ENCODE measurements at places on chromosomes 2 and 18.

- no peak for DNase-seq
Measured at GRCh38 chr2:70029814-70030409, 57.4 kb upstream of the PCBP1 start.

GRCh38 chr2:38448692-38449410, 71.8 kb upstream of the ATL2 start:
- no peak for DNase-seq

DNA sequence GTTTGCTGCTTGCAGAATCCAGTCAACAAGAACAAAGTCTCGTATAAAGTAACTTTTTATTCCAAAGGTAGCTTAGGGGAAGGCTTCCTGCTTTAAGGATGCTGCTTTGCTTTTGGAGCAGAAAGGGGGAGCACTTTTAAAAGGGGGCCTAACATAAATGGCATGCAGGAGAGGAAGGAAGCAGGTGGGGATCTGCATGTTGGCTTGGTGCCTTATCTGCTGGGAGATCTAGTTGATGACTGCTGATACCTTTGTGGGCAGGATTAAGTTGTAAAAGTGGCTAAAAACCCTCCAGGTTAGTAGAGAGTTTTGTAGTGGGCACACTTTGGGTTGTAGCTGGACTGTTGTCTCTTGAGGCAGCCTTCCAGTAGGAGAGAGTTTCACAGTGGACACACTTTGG, 22.5 kb downstream of the UBR3 start:
- DNase-seq: no peak

DNA sequence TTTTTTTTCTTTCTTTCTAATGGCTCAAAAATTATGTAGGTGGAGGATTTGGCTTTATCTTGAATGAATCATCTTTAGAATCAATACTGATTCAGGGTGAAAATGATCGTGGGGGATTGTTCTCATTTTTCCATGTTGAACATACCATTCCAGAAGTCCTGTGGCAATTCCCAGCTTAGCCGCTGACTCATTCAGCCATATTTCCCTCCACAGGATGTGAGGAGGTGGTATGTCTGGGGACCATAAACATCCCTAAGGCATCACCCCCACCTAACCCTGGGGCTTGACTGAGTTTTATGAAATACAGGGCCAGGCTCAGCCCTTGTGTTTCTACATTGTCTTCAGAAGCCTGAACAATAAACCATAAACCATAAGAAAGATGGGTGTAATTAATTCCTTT, 92.7 kb upstream of the FN1 start:
- no peak for DNase-seq

GRCh38 chr2:20159411-20160070, 65.4 kb downstream of the SDC1 start:
- no peak for DNase-seq

DNA sequence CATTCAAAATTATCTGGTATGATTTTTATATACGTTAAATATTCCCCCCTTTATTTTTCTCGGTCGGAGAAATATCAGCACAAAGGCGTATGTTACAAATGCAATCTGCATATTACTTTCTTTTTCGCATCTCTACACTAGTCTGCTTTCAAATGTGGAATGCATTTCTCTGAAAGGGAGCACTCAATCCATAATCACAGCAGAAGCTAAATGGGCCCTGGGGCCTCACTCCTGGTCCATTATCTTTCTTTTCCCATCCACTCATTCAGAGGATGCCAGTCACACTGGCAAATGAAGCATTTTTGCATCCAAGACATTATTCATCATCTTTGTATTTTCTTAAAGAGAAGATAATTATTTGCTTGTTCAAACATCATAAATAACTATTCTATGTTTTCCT, 295.2 kb upstream of the LRP1B start:
- no peak for DNase-seq

GRCh38 chr18:61893971-61894750, 1.4 kb upstream of the RNF152 start:
- DNase-seq: peak; percentile 58

DNA sequence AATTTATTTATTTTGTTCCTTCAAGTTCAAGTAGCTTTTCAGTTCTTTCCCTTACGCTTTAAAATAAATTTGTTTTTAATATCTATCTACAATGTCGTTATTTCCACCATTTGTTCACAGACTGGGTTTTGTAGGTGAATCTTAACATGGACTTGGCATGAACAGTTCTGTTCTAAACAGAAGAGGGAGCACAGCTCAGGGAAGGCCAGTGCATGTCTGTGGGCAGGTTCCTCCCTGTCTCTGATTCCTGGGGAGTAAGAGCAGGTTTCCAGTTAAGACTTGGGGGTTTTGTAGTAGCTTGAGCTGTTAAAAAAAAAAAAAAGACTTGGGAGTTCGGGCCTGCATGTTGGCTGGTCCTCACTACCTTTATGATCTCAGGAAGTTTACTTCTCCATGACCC, 11.1 kb downstream of the TTL start:
- no peak for DNase-seq

GRCh38 chr2:29106980-29107388, 8.2 kb upstream of the CLIP4 start:
- no peak for DNase-seq

GRCh38 chr2:46794693-46795317, 120.8 kb downstream of the MCFD2 start:
- DNase-seq: no peak

GRCh38 chr2:48272199-48272598, 257.8 kb upstream of the STON1 start:
- no peak for DNase-seq

DNA sequence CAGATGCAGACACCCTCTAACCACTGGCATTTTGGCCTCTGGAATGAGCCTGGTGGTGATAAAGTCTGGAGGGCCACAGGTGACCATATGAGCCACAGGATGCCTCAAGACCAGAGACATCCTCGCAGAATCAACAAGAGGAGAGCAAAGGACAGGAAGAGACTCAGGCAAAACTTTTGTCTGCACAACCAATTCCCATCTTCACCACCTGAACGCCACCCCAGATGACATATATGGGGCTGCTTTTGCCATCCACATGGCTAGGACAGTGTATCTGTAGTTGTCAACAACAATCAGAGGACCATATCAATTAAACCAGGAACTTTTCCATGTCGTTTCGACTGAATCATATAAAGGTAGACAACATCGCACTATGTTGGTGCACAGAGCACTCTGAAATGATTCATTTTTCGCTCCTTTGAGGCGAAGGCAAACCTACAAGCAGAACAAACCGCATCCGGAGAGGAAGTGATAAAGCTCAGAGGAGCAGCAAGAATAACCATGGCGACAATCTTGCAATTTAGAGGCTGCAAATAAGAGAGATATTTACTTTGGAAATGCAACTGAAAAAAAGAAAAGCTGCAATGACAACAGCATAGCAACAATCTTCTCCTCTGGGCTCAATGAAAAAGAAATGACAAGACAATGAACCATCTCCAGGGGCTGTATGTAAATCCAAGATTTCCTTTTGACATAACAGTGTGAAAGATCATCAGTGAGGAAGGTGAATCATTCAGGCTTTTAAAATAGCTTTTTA, 204.5 kb downstream of the ARL4C start:
- peak; percentile 45 for DNase-seq

DNA sequence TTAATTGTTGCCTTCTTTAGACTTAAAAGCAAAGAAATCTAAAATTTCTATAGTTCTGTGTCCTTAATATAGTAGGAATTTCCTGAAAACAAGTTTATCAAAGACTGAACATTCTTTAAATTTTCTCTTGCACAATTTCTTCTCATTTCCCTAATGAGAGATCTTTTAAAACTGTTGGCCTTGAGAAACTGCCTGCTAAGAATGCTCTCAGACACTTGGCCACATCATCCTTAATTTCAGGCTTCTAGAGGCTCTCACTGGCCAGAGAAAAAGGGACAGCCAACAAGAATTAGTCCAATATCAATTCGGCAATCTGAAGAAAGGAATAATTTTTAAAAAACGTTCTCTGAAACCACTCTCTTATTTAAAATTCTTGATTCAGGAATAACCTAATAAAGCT, 167.0 kb upstream of the CREB1 start:
- no peak for DNase-seq

DNA sequence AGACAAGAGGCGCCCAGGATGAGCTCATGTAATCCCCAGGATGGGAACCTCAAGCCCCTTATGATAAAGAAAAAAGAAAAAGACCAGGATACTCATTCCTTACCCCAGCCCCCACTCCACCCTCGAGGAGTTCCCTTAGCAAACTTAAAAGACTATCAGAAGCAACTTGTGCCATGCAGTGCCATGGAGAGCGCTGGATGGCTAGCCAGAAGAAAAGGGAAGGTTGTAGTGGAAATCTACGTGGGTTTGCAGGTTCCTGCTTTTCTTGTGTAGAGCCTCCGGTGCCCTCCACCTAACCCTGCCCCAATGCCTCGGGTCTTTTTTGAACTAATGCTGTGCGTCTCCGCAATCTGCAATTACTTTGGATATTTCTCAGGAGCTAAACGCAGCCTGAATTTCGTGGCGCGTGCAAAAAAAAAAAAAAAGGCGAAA, 16.2 kb upstream of the BCL11A start:
- DNase-seq: no peak

GRCh38 chr2:146374505-146374904, 1470.3 kb upstream of the ACVR2A start:
- no peak for DNase-seq

- no peak for DNase-seq
Measured at GRCh38 chr2:72457801-72458516, 310.3 kb upstream of the CYP26B1 start.

DNA sequence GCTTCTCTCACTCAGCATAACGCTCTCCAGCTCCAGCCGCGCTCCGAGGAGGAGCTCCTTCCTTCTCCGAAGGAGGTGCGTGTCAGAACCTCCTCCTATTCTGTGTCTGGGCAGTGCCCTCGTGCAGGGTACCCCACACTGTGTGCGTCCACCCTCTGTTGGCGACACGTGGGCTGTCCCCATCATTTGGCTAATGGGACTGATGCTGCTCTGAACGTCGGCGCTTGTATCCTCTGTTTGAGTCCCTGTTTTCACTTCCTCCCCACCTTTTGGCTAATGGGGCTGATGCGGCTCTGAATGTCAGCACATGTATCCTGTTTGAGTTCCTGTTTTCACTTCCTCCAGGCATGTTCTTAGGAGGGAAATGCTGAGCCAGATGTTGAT, 22.2 kb downstream of the KCNG2 start:
- no peak for DNase-seq

- DNase-seq: no peak
Measured at GRCh38 chr2:96325041-96325883, at the start of gene ITPRIPL1. Gene ITPRIPL1 (plus strand): TSS chr2:96325317. CDS start chr2:96325840, 523 bp downstream.

- DNase-seq: no peak
Measured at GRCh38 chr2:8170552-8171327, 511.1 kb upstream of the ID2 start.

DNA sequence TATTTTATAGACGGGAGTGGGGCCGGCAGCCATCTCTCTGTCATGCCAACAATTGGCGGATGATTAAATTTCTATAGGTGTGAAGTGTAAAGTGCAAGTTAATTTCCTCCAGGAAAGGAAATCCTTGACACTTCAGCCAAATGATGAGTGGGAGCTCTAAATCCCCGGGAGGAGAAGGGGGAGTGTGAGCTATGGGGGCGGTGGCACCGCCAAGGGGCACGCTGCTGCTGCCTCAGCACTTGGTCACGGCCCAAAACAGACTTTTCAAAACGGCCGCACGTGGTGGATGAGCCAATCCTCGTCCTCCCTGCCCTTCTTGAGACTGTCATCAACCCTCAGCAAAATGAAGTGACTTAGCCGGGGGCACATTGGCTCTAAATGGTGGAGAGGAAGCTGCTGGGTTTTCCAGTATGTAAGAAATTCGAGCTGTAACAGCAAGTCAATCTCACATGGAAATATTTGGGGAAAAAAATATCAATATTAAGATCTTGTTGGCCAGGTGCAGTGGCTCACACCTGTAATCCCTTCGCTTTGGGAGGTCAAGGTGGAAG, 200.8 kb downstream of the TFCP2L1 start:
- DNase-seq: no peak

DNA sequence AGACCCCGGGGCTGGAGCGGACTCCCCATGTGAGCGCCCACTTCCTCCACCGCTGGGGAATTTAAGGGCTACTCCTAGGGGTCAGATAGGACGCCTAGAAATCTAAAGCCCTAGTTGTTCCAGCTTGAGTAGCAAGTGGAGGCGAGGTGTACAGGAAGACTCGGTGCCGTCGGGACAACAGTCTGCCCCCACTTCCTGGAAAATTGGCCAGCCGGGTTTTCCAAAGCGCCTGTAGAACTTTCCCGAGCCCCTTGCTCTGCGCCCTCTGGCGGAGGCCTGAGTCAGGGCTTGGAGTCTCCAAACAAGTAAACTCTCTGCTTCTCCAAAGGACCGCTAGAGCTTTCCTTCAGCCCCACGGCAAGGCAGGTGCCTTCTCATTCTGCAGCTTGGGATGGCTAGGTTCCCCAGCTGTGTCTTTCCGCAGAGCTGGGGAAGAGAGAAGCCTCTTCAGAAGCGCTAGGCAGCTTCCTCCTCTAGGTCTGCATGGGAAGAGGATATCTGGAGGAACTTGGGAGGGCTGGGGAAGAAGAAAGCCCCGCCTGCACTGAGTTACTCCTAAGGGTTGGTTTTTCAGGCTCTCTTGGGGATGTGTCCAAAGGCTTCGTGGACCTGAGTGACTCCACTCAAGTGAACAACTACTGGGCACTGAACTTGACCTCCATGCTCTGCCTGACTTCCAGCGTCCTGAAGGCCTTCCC, 681 bp downstream of the SPR start:
- no peak for DNase-seq

- no peak for DNase-seq
Measured at GRCh38 chr2:120287183-120288015, 34.7 kb downstream of the RALB start.

- no peak for DNase-seq
Measured at GRCh38 chr2:65228263-65228750, 676 bp downstream of the ACTR2 start.

DNA sequence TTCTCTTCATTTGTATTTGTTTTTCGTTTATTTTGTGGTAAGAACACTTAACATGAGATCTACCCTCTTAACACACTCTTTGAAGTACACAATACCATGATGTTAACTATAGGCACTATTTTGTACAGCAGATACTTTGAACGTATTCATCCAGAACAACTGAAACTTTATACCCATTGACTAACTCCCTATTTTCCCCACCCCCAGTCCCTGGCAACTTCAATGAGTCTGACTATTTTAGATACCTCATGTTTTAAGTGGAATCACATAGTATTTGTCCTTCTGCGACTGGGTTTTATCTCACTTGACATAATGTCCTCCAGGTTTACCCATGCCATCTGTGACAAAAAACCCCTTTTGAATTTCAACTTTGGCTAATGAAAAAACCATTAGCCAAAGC, 356.3 kb upstream of the CDH20 start:
- DNase-seq: no peak

DNA sequence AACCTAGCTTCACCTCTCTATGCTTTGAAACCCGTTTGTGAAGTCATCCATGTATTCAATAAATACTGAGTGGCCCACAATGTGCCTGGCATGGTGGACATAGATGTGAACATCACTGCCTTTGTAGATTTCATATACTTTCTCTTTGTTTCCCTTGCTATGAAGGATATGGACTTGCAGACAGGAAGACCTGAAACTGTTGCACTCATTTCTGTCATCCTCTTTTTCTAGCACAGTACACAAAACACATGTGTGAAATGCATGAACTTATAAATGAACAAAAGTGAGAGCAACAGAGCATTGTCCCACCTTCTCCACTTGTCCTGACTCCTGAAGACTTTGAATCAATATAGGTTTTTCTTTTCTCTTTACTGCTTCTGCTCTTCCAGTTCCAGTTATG, 249.4 kb upstream of the LINC00305 start:
- no peak for DNase-seq
